ENCODE measurements at places on chromosomes 1 and 21.

DNA sequence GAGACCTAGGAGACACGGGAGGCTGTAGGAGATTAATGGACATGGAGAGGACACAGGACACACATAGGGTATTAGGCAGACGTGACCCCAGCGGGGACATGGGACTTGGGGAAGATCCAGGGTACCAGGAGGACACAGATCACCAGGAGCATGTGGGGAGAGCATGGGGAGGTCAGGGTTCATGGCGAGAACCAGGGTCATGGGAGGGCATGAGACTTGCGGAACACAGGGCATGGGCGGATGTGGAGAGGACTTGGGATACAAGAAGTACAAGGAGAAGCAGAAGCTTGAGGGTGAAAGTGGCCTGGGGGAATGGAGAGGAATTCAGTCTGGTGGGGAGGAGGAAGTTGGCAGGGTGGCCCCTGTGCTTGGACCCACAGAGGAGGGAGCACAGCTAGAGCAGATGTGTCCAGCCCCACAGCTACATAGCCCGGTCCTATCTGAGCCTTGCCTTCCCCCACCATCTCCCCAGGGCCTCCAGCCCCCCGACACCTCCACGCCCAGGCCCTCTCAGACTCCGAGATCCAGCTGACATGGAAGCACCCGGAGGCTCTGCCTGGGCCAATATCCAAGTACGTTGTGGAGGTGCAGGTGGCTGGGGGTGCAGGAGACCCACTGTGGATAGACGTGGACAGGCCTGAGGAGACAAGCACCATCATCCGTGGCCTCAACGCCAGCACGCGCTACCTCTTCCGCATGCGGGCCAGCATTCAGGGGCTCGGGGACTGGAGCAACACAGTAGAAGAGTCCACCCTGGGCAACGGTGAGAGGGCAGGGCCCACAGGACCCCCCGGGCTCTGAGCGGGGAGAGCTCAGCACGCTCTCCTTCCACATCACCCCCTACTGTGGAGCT lies 12.1 kb downstream of the TIE1 start:
- no peak for DNase-seq

GRCh38 chr21:31267644-31268043 lies 76.4 kb downstream of the TIAM1 start:
- DNase-seq, result no peak

- no peak for DNase-seq
Measured at GRCh38 chr1:42128964-42129363, 24.2 kb upstream of the GUCA2B start.

DNA sequence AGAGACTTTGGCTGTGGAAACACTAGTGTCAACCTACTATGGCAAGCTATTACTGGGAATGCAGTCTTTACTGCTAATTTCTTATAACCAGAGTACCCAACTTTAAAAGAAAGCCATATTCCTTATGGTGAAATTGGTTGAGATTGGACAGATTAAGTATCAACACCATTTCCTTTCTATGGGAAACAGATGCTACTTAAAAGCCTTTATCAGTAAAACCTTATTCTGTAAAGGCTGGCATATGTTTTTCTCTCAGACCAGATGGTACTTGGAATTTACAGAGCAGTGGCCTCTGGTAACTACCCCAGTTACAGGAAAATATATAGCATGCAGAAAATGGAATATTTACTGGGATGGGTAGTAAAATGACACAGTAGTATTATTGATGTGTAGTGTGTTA lies 18.8 kb downstream of the IFI44 start:
- no peak for DNase-seq

DNA sequence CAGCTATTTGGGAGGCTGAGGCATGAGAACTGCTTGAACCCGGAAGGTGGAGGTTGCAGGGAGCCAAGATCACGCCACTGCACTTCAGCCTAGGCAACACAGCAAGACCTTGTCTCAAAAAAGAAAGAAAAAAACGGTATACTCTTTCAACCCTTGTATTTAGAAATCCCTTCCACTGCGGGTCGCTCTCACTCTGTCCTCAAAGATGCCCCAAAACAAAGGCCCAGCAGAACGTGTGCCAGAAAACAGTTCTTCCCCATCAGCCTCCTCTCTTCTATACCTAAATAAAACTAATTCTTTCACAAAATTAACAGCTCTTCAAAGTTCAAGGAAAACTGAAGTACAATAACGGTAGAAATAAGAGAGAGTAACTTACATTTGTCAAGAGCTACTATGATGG lies 13.2 kb downstream of the SETD4 start:
- DNase-seq, result no peak

DNA sequence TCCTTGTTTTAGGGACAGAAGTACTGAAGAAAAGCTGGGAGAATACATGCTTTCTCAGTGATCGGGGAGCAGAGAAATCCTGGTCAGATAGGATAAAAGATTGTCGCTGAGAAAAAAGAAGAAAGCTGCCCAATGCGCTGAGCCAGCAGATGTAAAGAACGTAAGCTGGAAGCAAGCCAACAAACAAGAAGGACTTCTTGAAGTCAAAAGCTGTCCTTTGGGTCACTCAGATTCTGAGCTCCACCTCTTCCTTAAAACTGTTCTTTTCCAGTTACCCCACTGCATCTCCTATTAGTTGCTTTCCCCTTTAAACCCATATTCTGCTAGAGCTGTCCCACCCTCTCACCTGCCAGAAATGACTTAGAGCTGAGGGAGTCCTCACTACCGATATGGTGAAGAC lies 64.8 kb downstream of the GPR137B start:
- DNase-seq, result no peak
